Right lobe of liver (tissue), 6 donors: ENCODE measurements at places on chromosomes 3 and 15. TPM values are rescaled to one million over a fixed set of nuclear protein-coding genes. Genes with fewer than 3 reads are reported as not detected.

The ARL8B gene
- total RNA-seq: 24.8 TPM

The GOLGA8T gene
- 0.27 TPM for total RNA-seq

The DENND6A gene
- 8.7 TPM for total RNA-seq

The CLRN1 gene
- total RNA-seq: not detected

The EXD1 gene
- total RNA-seq: not detected

The CADPS gene
- 0.06 TPM for total RNA-seq
